ENCODE measurements at places on chromosomes 4 and X. TPM values are rescaled to one million over a fixed set of nuclear protein-coding genes. Genes with fewer than 3 reads are reported as not detected.
A peak's percentile ranks its signal among the peaks of the same experiment; 100 is the strongest.

GRCh38 chr4:185811509-185812364 lies at the start of gene SORBS2:
Gene SORBS2 (minus strand): TSS chr4:185812194. CDS start chr4:185690571, 121,623 bp downstream.
- H3K27ac ChIP-seq: no peak within 1 kb of the TSS
- no peak for DNase-seq
- H3K27me3 ChIP-seq: peaks cover 11% of the 10 kb centered on the region
- no peak within 1 kb of the TSS for H3K4me3 ChIP-seq
- no peaks in the 10 kb centered on the region for H3K4me1 ChIP-seq

DNA sequence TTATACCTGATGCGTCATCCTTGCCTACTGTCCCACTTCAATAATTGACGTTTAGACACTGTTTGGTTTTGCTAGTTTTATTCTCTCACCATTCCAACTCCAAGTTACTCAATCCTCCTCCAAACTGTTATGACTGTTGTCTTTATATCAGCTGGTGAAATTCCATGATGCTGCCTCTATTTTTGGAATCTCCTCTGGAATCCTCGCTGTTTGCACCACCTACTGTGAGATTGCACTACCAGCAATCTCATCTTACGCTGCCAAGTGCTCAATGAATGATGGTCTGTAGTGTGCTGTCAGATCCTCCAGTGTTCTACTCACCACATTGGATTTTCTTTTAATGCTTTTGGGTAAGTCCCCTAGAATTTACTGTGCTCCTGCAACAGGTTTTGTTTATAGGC lies 13.2 kb upstream of the PCDH18 start:
- DNase-seq: no peak
- H3K4me1 ChIP-seq: no peaks in the 10 kb centered on the region
- no peaks in the 10 kb centered on the region for H3K27me3 ChIP-seq
- H3K36me3 ChIP-seq: no peaks in the 10 kb centered on the region

DNA sequence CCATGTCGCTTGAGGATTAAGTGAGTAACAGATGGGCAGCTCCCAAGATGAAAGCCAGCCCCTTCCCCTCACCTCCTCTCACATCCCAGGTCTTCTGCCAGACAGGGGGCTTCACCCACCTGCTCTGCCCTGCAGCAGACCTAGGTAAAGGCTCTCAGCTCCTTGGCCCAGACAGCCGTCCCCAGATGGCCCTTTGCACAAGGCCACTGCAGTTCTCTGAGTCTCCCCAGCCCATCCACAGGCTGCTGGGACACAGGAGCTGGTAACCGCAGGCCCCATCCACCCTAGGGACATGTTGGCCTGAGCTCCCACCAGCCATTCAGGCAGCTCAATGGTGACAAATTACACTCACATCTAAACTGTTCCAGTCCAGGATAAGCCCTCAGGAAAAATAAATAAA lies 15.3 kb downstream of the C4orf50 start:
- H3K4me1 ChIP-seq: no peaks in the 10 kb centered on the region
- H3K4me3 ChIP-seq: no peak overlapping the region
- no peaks in the 10 kb centered on the region for H3K36me3 ChIP-seq
- H3K27me3 ChIP-seq: no peaks in the 10 kb centered on the region
- no peak overlapping the region for H3K27ac ChIP-seq

DNA sequence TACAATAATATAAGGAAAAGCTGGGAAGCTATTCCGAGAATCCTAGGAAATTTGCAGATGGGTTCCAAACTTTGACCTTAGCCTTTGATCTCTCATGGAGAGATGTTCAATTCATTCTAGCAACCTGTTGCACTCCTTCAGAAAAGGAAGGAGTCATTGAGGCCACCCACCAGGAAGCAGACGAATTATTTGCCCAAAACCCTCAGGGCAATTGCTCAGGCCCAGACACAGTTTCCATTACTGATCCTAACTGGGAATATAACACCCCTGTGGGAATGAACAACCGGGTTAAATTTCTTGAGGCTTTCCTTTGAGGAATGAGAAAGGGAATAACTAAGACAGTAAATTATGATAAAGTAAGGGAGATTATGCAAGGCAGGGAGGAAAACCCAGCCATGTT lies 13.5 kb upstream of the ZNF280C start:
- H3K36me3 ChIP-seq: no peaks in the 10 kb centered on the region
- H3K27me3 ChIP-seq: no peaks in the 10 kb centered on the region
- no peak for DNase-seq
- no peaks in the 10 kb centered on the region for H3K4me1 ChIP-seq

DNA sequence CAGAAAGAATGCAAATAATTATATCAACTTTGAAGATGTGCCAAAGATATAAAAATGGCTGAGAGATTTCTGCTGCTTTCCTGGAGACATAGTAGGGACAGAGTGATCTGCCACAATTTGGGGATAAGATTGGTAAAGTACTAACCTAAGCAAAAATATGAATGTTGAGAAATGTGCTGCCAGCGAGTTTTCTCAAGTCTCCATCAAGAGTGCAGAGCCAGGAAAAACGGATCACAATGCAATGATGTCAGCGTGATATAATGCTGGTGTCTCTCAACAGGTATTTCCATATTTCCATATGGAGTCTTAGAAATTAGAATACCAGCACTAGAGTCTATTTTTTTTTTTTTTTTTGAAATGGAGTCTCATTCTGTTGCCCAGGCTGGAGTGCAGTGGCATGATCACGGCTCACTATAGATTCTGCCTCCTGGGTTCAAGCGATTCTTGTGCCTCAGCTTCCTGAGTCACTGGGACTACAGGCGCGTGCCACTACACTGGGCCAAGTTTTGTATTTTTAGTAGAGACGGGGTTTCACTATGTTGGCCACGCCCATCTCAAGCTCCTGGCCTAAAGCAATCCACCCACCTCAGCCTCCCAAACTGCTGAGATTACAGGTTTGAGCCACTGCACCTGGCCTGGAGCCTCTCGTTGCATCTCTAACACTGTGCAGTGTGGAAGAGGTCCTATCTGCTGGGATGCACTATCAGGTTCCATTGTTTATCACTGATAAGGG lies 893.5 kb downstream of the TRIML1 start:
- H3K4me3 ChIP-seq: no peak overlapping the region
- no peaks in the 10 kb centered on the region for H3K4me1 ChIP-seq
- H3K27ac ChIP-seq: no peak overlapping the region

DNA sequence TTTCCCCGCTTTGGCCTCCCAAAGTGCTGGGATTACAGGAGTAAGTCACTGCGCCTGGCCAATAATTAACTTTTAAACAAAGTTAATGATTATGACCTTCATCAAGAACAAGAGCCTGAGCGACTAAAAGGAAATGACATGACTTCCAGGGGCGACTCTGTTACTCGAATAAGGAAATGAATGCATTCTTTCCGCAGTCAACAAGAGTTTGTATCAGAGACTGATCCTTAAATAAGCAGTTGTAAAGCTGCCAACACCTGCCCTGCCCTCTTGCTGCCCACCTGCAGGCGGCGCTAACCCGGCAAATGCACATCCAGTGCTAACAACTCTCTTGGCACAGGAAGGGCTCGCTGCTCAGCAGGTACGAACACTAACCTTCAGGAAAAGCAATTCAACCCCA lies 27.3 kb downstream of the WDR1 start:
- H3K4me1 ChIP-seq: peaks cover 18% of the 10 kb centered on the region
- no peak overlapping the region for H3K27ac ChIP-seq
- H3K27me3 ChIP-seq: no peaks in the 10 kb centered on the region
- no peak for DNase-seq

- no peak for DNase-seq
- H3K27ac ChIP-seq: no peak overlapping the region
- no peak overlapping the region for H3K4me3 ChIP-seq
- H3K4me1 ChIP-seq: no peaks in the 10 kb centered on the region
Measured at GRCh38 chr4:166198516-166199310, 325.7 kb downstream of the TLL1 start.

- peaks cover 55% of the 10 kb centered on the region for H3K4me1 ChIP-seq
- DNase-seq: peak; percentile 58
- peak overlapping the region; percentile 70 for H3K4me3 ChIP-seq
Measured at GRCh38 chrX:40095583-40096394, 2.0 kb downstream of the BCOR start.

The TMPRSS11D gene
- not detected for polyA plus RNA-seq

The PABPC5 gene
- not detected for polyA plus RNA-seq

The PDCL2 gene
- not detected for polyA plus RNA-seq

The RNF150 gene
- not detected for polyA plus RNA-seq

The CXorf51A gene
- not detected for polyA plus RNA-seq
